CD4-positive, CD25-positive, alpha-beta regulatory T cell (primary cell): ENCODE measurements at places on chromosomes 3 and 15.

DNA sequence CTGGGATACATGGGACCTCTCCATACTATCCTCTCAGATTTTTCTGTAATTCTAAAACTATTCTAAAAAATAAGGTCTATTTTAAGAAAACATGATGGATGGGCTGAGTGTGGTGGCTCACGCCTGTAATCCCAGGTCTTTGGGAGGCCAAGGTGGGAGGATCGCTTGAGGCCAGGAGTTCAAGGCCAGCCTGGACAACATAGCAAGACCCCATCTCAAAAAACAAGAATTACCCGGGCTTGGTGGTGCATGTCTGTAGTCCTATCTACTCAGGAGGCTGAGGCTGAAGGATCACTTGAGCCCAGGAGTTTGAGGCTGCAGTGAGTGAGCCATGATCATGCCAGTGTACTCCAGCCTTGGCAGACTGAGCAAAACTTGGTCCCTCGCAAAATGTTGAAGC, 9.4 kb downstream of the ZNF639 start:
- DNase-seq, result no peak

DNA sequence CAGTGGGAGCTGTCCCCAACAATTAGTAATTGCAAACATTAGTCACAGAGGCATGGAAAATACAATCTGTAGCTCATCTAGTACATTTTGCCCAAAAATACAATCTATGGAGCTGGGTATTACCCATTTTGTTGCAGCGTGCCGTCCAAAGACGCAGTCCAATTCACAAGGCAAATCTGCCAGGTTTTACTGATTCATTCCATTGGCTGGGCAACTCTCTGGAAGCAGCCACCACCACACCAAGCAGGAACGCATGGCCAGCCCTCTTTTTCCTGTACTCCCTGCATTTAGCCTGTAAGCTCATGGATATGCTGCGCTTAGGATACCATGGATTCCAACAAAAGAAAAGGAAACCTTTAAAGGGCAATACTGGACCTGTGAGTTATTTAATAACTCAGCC, 60.5 kb upstream of the ARRDC4 start:
- no peak for DNase-seq

DNA sequence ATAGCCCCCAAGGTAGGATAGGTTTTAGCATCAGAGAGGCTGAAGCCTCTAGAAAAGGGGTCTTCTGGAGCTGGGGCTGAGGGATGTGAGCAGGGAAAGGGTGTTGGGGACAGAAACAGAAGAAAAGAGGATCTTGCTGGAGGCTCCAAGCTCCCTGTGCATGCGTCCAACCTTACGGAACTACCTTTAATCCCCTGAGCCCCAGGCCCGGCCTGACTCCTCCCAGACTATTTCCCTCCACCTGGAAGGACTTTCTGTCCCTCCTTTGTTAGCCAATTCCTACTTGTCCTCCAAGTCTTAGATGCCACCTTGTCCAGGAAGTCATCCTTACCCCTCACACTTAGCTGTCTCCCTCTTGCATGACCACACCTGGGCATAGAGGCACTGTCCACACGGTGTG, 50.0 kb upstream of the VPS8 start:
- DNase-seq, result no peak

- DNase-seq, result no peak
These were observed 14.4 kb upstream of the GPR156 start for GRCh38 chr3:120299403-120299802.

DNA sequence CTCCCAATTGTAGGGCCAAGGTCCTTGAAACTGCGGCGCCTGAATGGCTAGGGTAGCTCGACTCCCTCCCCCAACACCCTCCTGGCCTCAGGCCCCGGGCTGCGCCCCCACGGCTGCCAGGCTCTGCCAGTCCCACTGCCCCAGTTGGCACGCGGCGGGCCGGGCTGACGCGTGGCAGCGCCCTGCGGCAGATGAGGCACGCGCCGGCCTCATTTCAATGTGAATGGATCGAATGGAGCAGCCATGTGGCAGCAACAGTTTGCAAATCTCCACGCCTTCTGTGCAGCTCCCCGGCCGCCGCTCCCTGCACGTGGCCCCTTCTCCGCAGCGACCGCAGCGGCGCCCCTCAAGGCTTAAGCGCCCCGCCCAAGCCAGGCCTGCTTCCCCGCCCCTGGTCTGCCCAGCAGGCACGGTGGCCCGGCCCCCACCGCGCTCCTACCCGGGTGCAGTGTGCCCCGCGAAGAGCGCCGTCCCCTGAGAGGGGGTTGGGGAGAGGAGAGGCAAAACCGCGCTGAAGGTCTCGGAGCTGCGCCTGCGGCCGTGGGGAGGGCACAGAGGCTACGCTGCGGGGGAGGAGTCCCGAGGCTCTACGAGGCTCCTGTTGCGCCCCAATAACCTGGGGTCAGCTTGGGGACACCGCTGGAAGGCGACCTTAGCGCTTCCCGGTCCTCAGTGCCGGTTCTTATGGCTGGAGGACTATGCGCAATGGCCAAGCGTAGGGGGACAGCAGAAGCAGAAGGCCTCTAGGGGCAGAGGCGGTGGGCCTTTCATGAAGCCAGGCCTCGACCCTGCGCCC, 3.1 kb upstream of the DLL4 start:
- DNase-seq, result peak; percentile 20

- DNase-seq, result no peak
These were observed 10.2 kb upstream of the NR2E3 start for GRCh38 chr15:71800190-71800589.

DNA sequence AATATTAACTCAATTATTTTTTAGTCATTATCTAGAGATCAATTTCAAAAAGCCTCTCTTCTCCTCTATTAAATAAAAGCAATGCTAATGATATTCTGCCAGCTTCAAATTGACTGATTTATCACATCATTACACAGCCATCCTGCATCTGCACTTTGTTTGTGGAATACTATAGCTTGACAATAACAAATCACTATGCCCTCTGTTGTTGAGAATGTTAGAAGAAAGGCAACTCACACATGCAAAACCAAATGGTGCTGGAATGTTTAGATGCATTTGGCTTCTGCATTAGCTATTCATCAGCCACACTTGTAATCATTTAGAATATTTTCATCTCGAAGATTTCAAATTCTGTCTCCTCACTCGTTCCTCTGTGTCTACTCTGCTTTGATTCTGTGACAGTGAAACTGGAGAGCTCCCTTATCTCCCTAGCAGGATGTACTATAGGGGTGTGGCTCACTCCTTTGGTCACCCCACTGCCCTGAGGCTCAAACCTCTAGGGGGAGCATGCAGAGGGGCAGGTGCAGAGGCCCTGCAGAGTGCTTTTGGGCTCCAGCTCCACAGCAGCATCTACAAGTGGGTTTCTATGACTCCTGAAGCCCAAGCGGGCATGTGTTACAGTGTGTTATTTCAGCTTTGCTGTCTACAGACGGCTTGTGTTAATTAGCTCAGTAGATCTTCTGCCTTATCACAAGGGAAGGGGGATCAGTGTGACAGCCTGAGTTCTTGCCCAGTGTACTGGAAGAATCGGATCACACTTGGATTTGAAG, 454.1 kb upstream of the BCHE start:
- no peak for DNase-seq

- no peak for DNase-seq
These were observed 341.3 kb upstream of the THBS1 start for GRCh38 chr15:39239562-39239961.

GRCh38 chr3:153573481-153573880, 411.5 kb downstream of the RAP2B start:
- no peak for DNase-seq

DNA sequence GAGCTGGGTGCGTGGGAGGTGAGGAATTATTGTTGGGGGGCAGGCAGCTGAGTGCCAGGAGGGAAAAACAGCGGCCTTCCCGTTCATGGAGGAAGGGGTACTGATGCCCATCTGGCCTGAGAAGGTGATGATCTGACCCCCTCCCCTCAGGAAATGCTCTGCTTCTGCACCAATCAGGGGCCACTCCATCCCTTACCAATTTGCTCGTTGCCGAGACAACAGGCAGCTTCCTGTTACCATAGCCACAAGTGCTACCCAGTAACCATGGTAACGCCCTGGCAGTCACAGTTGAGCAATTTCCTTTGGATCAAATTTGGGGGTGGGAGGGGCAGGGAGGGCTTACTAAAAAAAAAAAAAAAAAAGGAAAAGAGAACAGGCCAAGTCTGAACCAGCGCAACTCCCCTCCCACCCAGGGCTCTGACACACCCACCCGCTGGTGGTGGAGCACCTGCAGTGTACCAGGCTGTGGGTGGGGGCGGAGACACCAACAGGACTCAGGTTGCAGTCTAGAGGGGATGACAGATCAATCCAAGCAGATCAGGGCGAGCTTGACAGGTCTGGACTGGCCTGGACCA, 13.7 kb downstream of the CELF6 start:
- DNase-seq, result peak; percentile 80

- DNase-seq, result no peak
These were observed 522.8 kb downstream of the NLGN1 start for GRCh38 chr3:173920386-173920785.

DNA sequence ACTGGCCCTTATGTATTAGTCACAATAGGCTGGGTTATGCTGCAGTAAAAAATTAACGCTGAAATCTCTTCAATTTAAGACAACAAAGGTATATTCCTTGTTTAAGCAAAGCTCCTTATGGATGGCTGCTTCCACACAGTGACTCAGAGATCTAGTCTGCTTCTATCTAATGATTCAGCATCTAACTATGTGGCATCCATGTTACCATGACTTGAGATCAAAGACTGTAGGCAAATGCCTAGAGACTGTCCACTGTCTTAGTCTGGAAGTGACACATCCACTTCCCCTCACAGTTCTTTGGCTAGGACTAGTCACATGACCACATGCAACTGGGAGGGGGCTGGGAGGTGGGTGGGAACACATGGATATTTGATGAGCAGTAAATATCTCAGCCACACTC, 61.3 kb upstream of the PSMD6 start:
- DNase-seq, result no peak

DNA sequence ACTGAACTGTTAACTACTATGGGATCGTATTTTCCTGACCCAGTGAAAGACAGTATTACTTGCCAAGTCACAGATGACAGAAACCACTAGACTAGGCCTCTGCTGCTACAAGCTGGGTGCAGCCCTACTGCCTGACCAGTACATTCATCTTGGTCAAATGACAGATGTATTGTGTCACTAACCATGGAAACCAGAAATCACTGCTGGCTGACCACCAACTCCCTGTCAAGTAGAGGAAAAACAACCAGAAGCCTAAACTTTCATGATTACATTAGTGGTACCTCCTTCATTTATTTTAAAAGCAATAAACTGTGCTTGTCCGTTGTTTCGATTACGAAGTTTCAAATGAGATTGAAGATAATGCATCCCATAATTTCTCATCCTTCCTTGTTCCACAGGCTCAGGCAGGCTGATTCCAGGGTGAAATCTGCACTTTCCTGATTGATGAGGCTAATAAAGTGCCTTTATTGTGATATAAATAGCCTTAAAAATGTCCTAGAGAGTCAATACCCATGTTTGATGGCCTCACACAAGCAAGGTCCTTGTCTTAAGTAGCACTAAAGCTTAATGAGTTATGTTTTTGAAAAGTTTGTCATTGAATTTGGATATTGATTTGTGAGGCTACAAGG, 309.7 kb downstream of the LSAMP start:
- no peak for DNase-seq
